CD4-positive, alpha-beta T cell treated with Interleukin-1 beta for 1 hour (primary cell): ENCODE measurements at places on chromosomes 12 and 14.

- no peak for DNase-seq
Observed at GRCh38 chr14:25010471-25010870, 39.5 kb downstream of the STXBP6 start.

- no peak for DNase-seq
Observed at GRCh38 chr14:104573930-104574329, 5.6 kb upstream of the C14orf180 start.

DNA sequence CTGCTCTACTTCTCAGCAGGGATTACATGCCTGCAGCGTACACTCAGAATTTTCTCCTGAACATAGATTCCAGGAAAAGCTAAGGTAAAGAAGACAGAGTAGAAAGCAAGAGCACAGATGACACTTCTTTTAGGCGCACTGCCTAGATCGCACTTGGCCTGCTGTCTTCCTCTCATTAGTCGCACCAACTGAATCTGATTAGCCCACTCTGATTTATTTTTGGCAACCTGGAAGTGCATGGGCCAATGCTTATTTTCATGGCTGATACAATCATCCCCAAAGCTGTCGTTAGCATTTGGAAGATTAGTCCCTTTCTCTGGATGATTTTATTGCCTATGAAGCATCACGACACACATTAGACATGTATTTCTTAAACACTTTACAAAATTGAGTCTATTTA lies 152.5 kb downstream of the PTPRO start:
- no peak for DNase-seq

DNA sequence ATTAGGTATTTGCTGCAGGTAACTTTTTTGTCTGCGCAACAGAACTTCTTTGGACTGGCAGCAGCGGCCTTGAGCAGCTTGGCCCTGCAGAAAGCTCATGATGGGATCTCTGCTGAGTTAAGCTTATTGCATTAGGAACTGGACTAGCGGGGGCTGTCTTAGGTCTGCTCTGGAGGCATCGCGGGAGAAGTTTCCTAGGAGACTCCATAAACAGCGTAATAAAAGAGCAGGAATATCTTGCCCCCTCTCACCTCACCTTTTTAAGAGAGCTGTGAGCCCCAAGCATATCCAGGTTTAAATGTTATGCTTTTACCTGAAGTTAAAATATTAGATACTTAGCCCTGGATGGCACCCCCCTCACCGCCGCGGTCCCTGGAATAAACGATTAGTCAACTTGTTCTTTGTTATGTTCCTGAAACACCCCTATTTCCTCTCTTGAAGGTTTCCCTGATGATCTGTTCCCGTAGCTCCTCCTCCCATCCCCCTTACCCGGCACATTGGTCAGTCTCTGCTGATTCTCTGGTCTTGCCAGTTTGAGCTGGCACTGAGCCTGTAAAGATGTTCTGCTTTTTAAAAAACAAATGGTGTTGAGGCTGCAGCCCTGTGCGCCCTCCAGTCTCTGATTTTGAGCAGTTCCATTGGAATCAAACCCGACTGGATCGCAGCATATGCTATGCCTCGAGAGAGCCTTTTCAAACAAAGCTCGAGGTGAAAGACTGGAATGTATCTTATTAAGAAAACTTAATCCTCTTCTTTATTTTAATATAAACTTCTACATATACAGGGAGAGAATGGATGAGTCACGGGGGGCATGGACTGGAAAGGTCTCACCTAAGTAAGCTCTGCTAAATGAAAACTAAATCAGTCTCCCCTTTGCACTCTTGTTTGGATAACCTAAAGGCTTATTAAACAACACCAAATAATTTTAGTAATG lies 1.9 kb downstream of the MLXIP start:
- peak; percentile 45 for DNase-seq

- DNase-seq = no peak
Observed at GRCh38 chr12:53378724-53379388, 1.1 kb upstream of the SP1 start.

- DNase-seq = no peak
Observed at GRCh38 chr14:54498095-54498531, 9.3 kb upstream of the GMFB start.

DNA sequence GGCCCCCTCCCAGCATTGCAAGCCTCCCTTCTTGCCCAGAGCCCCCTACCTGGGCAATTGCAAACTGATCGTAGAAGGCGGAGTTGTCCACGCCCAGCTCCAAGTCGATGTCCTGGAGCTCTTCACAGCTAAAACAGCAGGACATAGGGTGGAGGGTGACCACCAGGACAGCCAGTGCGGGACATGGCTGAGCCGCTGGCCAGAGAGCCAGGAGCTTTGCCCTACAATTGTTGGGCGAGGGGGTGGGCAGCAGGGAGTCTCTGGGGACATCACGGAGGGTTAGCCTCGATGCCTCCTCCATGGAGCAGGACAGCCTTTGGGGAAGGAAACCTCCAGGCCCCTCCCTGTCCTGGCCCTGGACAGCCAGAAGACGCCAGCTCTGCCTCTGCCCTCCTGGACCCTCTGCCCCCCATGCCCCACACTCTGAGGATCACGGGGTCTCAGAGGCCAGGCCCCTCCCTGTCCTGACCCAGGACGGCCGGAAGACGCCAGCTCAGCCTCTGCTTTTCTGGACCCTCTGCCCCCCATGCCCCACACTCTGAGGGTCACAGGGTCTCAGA lies 9.4 kb downstream of the TMEM179 start:
- no peak for DNase-seq

DNA sequence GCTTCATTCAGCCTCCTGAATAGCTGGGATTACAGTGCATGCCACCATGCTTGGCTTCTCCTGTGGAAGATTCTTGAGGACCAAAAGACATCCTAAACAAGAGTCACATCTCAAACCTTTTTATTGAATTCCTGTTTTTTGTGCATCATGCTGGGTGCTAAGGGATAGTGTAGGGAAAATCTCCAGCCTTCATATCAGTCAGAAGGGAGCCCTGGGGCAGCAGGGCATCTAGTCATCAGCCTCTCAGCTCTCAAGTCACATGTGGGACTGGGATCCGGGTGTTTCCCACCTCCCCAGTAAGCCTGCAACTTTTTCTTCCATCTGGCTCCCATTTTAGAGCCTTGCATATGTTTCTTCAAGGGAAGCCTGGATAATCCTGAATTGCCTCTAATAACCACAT lies 25.1 kb upstream of the OASL start:
- DNase-seq = no peak

DNA sequence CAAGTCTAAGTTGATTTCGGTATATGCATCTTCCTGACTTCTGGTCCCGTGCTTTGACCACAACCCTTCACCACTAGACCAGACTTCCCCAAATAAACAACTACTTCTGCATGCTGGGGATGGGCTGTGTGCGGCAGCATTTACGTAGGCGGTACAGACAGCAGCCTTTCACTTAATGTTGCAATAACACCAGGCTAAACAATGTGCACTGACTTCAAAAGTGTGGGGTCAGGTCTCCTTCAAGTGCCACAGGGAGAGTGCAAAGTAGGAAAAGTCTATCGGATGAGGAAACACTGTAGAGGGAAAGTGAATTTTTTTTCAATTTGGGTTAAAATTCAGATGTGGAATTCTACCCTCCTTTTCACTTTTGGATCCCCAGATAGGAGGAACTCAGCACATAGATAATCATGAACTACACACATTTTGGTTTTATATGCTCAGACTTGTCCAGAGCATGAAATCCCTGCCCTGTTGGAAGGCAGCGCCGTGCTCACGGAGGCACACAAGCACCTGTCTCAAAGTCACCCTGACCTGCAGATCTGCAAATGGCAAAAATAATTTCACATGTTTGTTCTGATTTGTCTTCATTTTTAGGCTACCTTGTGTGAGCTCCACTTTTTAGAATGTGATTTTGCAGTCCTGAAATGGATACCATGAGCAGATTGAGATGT lies 3.6 kb upstream of the FOS start:
- DNase-seq = peak; percentile 93

DNA sequence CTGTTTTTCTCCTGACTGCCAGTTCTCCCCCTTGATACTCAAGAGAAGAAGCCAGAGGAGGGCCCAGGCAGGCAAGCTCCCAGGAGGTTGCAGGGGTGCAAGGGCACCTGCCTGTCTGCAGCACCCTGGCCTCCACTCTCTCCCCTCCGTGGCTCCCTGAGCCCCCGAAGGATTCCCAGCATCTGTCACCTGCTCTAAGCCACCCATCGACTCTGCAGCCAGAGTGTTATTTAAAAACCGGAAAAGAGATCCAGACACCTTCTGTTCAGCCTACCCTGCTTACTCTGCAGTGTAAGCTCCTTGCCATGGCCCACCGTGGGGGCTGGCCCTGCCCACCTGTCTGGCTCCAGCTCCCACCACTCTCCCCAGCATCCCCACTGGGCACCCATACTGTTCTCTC lies 121.4 kb downstream of the KSR2 start:
- no peak for DNase-seq

DNA sequence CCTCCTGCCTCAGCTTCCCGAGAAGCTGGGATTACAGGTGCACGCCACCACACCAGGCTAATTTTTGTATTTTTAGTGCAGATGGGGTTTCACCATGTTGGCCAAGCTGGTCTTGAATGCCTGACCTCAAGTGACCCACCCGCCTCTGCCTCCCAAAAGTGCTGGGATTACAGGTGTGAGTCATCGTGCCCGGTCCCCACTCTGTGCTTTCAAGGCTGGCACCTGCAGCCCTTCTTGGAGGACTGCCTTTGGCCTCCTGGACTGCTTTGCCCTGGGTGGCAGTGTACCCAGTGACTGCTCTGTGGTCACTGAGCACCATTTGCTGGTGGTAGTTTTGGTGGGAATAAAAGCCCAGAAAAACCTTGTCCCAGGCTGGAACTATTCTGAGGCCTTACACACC lies 12.6 kb downstream of the DHRS1 start:
- no peak for DNase-seq

DNA sequence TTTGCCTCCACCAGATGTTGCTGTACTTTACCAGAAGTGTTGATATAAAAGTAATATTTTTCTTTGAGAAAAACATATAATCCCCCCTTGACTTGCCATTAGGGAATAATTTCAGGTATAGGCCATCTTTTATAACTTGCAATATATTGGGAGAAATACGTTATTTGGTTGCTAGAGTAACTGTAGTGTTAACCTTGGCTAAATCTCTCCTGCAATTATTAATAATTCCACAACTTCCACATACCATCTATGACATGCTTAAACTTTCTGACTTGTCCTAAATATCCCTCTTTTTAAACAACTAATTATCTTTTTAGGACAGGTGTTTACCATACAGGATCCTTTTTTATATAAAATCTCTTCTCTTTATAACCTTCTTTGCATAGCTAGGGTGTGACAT lies 1048.2 kb downstream of the SLC16A7 start:
- no peak for DNase-seq

- DNase-seq = no peak
Observed at GRCh38 chr12:27823038-27823437, 43.0 kb upstream of the MANSC4 start.

- peak; percentile 8 for DNase-seq
Observed at GRCh38 chr12:16359512-16360491, 12.4 kb downstream of the MGST1 start.

- no peak for DNase-seq
Observed at GRCh38 chr12:101995684-101996083, 66.1 kb downstream of the WASHC3 start.

DNA sequence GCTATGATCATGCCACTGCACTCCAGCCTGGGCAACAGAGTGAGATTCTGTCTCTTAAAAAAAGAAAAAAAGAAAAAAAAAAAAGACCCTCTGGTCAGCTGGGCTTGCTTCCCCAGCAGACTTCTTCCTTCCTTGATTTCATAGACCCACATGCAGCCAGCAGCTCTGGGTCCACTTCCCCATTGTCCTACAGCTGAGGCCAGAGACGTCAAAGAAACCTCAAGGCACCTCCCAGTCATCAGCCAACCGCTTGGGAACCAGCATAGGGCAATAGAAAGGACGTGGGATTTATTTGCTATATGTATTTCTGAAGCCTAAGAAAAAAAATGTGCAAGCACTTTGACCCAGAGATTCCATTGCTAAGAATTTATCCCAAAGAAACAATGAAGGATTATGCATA lies 35.4 kb upstream of the SPPL3 start:
- DNase-seq = no peak

DNA sequence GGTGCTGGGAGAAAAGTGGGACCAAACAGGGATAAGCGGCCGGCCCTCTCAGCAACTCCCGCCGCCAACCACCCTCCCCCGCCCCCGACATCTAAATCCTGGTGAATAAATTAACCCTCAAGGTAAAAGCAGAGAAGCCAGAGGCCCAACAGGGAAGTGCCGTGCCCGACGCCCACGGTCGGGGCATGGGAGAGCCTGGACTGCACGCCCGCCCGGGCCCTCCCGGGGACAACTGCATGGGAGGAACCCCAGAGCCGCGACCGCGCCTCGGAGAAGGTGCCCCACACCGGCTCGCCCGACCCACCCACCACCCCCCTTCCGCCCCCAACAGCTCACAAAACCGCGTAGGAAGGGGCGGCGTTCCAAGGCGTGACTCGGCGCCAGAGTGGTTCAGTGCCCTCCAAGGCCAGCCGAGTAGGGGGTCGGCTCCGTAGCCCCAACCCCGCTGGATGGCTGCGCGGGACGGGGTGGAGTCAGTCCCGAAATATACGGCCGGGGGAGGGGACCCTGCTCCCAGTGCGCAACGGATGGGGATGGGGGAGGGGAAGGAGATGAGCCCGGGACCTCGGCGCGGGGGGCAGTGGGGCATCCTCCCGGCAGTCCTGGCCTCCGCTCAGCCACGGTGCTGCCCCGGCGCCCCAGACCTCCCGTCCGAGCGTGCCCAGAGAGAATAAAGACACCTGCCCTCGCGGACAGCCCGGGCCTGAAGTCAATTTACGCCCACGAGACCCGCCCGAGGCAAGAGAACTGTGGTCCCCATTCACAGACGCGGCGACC lies 732 bp downstream of the SLC25A29 start:
- DNase-seq = peak; percentile 60
